ENCODE measurements at places on chromosomes 5 and 9.

- no peak for DNase-seq
These were observed 3.9 kb downstream of the SHROOM1 start for GRCh38 chr5:132826424-132827082.

DNA sequence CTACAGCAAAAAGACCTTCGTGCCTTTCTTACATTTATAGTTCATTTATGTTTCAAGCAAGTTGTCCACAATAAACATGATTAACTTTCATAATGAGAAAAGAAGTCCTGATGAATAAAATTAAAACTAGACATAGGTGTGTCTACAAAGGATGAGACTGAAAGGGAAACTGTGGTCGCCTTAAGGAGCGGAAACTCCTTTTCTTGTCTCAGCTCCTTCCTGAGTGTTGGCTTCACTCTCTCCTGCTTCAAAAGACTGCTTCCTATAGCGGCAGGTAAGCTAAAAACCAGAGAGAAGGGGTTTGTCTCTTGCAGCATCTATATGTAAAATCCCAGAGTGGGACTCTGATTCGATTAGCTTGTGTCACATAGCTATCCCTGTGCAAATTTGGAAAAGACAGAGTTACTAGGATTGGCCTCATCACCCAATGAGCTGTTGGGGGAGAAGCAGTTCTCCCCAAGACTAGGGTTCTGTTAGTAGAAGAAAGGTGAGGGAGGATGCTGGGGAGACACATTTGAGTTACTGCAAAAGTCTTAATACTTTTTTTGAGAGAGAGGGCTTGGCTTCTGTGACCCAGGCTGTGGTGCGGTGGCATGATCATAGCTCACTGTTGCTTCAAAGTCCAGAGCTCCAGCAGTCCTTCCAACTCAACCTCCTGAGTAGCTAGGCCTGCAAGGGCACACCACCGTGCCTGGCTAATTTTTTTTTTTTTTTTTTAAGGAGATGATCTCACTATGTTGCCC lies 16.8 kb upstream of the CTSL start:
- no peak for DNase-seq

DNA sequence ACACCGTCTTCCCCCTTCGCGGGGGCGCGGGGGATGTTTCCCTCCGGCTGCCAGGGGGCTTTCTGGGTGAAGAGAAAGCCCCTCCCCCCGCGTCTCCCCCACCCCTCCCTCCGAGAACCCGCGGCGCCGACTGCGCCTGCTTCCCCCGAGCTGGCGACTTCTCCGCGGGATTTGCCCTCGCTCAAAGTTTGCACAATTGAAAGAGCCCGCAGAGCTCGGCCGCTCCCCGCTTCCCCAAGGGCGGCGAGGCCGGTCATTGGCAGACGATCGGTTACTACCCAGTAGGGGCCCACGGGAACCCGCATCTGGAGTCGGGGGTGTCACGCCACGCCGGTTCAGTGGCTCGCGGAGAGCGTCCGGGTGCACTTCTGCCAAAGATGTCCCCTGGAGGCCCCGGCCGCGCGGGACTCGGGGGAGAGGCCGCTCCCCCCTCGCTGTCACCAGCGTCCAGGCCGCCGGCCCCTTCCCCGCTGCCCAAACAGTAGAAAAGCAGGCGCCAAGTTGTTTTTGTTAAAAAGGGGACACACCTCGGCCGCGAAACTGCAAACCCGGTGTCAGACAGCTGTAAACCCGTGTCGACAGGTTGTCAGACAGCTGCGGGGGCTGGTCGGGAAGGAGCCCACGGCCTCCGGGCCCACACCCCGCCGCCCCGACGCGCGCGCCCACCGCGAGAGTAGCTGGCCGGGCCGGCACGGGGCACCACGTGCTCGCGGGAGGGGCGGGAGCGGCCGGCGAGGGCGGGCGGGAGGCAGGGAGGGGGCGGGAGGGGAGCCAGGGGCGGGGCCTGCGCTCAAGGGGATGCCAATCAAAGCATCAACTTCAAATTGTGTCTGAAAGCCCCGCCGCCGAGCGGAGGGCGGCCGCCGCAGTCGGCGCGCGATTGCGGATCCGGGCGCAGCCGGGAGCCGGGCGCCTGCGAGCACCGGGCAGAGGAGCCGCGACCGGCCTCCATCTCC lies at the start of gene IRX1:
TSS of gene IRX1 (plus strand) at position 827 of the 956 bp plus-strand sequence. CDS start 274 bp downstream, outside the sequence.
- no peak for DNase-seq

DNA sequence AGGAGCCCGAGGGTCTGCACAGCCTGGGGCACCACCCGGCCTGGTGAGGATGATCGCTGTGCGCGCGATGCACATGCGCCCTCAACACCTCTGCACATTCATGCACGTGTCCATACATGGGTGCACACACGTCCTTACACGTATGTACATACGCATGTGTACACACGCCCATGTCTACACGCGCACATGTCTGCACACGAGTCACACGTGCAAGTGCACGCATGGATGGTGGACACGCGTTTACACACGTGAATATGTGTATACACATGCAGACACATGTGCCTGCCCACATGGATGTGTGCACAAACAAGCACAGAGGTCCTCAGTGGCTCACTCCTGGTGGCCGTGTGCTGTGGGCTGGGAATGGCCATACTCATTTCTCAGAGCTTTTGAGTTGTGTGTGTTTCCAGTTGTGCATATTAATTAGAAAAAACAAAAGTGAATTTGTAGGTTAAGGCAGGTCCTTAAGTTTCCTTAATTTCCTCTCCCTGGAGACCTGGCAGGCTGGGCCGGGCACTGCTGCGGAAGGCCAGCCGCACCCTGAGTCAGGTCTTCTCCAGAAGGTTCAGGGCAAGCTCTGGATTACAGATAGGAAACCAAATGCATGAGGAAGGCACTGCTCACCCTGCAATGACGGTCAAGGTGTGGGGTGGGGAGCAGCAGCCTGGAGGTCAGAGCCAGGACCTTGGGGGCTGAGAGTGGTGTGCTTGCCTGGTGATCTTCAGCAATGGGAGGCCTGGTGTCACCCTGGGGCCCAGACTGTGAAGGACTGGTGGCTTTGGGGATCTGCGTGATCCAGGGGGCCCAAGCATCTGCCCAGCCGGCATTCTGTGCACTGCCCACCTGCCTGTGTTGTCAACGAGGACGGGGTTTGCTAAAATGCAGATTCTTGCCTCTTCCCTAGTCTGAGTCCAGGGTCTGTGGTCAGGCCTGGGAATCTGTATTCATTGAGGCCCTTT lies 1.3 kb upstream of the RNU6ATAC start:
- peak; percentile 39 for DNase-seq

GRCh38 chr9:124415852-124416484 lies 726 bp upstream of the PSMB7 start:
- no peak for DNase-seq

DNA sequence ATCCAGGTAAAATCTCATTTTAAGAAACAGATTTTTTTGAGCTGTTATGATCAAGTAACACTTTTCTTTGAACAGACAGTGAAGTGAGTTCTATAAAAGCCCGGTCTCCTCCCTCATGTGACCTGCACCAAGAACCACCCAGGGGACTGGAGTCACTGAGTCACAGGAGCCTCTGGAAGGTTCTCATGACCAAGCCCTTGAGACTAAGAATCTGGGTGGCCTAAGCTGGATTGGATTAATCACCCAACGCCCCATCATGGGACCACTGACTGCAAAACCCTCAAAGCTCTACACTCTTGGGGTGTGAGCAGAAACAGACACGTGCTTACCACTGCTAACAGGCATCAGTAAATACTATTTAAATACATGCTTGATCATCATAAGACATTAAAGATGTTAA lies 48.4 kb downstream of the SECISBP2 start:
- DNase-seq: no peak
